CMK (cell line): ENCODE measurements at places on chromosomes 7 and 10.

GRCh38 chr7:130290745-130291144, 2.2 kb upstream of the CPA4 start:
- DNase-seq, result no peak

- DNase-seq, result peak; percentile 38
Measured at GRCh38 chr7:92448205-92448747, 994 bp downstream of the GATAD1 start.

DNA sequence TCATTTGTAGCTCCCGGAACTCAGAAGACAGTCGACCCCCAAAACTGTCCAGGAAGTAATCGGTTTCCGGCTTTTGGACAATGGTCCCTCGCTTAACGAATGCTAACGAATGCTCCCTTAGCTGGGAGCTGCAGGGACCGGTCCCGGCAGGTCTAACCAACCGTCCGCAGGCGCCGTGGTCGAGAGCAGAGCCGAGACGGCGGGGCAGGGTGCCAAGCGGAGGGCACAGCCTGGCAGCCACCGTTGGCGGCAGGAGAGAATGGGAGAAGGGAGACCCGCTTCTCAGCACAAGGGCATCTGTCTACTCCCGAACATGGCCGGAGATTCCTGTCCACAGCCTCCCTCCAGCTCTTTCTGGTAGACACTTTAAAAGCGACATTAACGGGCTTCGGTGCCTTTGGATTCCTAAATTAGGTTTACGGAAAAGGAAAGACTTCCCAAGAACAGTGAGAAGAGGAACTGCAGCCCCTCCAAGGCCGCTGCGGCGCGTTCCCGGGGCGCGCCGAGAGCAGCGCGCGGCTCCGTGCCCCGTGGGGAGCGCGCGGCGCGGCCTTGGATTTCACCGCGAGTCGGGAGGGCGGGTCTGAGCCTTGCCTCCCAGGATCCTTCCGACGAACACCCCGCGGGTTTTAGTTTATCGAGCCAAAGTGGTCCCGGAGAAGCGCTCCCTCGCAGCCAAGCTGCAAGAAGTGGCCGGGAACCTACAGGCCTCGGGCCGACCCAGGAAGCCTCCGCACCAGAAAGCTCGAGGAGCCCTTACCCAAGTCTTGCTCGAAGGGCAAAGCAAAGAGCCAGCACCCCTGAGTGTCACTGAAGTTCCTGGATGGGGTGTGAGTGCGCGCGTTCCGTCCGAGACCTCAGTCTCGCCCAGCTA, 3.6 kb upstream of the TBX20 start:
- DNase-seq, result no peak

DNA sequence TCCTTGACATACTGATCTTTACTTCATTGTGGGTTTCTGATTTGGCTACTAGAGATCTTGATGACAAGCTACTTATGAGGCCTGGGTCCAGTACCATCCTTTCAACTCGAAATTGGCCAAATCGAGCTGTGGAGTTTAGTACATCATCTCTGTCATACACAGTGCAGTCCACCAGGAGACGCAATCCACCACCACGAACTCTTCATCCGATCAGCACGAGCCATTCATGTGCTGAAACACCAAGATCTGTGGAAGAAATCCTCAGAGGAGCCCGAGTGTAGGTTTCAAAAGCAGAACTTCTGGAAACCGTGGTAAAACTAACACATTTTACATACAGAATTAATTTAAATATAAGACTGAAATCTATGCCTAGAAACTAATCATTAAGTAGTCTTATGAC, 14.2 kb downstream of the DNAJC9 start:
- no peak for DNase-seq

- DNase-seq, result no peak
Measured at GRCh38 chr10:63627881-63628296, 106.7 kb downstream of the REEP3 start.

- peak; percentile 58 for DNase-seq
Measured at GRCh38 chr7:104207731-104208420, at the start of gene ORC5. Gene ORC5 (minus strand): TSS chr7:104208013. CDS start chr7:104207904, 109 bp downstream.

DNA sequence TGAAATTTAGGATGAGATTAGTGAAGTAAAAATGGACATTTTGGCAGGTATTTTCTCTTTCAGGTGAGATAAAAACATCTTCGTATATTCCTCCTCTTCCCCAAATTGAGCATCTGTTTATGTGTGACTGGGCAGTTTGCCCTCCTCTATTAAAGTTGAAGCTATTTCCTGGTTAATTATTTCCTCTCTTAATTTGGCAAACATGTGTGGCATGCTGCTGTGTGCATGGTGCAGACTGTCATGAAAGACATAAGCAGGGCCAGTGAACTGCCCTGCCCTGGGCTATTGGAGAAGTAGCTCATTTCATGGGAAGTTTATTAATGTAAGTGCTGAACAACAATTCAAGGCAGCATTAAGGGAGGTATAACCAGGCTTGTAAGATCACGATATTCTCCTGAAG, 52.6 kb downstream of the EVX1 start:
- no peak for DNase-seq

GRCh38 chr10:18659819-18660535, 746 bp downstream of the ARL5B start:
- DNase-seq, result peak; percentile 15

GRCh38 chr7:66256281-66256680, 51.1 kb downstream of the TPST1 start:
- DNase-seq, result no peak

DNA sequence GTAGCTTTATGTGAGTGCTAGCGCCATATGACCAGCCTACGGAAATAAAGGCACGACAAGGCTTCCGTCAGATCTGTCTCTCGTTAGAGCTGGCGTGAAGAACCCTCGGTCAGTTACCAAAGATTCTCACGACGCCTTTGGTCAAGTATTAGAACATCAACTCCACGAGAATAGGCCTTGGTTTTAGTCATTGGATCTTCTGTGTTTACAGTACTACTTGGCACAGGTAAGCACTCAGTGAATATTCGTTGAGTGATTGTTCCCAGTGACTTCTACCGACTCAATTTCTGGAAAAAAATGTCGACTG, 316 bp downstream of the RBM48 start:
- DNase-seq, result no peak

DNA sequence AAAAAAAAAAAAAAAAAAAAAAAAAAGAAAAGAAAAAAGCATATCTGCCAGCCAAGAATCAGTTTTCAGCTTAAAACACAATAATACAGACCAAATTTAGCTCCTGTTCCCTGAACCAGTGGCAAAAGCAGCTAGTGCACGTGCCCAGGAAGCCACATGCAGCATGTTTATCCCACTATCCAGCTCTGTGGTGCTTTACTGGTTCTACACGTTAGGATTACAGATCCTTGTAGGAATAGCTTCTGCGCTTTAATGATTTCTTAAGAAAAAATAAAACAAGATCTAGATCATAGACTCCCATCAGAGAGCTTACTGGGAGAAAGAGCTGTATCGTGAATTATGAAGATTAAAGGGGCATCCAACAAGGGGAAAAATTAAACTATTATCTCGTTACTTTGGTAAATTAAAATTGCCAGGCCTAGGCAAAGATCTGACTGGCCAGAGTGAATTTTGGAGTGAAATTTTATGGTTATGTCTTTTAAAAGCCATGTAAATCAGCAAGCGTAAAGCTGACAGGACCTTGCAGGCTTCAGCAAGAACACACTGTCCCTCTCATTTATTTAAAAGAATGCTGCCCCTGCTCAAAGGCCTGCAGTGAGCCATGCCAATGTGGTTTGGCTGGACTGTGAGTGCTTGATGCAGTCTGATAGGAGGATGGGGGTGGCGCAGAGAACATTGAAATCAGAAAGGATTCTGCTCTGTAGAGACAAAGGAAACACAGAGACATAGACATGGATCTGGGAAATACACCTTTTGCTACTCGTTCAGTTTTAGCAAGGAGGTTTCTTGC, 177.3 kb upstream of the PHYHIPL start:
- DNase-seq, result no peak

GRCh38 chr10:120327675-120328074, 129.4 kb upstream of the PLPP4 start:
- no peak for DNase-seq

GRCh38 chr7:66110856-66111255, 3.8 kb upstream of the CRCP start:
- no peak for DNase-seq

- no peak for DNase-seq
Measured at GRCh38 chr7:158448430-158449100, 139.1 kb downstream of the PTPRN2 start.

DNA sequence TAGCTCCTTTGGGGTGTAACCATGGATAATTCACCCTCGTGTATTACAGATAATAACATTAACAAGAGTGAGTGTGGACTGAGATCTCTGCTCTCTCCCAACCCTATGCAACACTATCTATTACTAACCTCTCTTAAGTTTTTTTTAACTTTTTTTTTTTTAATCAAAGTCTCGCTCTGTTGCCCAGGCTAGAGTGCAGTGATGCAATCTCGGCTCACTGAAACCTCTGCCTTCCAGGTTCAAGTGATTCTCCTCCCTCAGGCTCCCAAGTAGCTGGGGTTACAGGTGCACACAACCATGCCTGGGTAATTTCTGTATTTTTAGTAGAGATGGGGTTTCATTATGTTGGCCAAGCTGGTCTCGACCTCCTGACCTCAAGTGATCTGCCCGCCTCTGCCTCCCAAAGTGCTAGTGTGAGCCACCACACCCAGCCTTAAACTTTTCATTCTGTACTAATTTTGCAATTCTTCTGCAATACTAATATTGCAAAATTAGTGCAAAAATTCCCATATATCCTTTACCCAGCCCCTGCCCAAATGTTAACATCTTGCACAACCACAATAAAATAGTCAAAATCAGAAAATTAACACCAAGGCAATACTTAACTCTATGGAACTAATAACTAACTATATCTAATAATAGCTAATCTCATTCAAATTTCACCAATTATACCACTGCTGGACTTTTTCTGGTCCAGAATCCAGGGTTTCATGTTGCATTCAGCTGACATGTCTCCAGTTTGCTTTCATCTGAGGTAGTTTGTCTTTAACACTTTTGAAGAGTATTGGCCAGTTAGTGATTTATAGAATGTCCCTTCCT, 66.5 kb upstream of the TCF7L2 start:
- no peak for DNase-seq

DNA sequence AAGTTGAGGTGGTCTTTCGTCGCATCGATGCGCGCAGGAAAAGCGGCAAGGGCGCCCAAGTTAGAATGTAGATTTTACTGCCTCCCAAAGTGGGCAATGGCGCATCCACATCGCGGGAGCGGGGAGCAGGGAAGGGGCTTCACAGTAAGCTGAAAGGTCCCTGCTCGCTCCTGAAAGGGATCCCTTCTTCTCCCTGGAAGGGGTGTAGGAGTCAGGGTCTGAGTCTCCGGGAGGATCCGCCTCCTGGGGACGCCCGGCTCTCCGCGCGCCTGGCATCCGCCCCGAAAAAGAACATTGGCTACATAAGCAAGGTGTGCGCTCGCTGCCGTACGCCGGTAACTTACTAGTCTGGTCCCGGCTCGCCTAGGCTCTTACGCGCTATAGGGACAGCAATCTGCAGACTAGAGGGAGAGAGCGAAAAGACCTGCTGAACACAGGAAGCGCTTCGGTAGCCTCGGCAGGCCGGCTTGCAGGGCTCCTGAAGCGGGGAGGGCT, 804 bp downstream of the UNC5B start:
- no peak for DNase-seq

DNA sequence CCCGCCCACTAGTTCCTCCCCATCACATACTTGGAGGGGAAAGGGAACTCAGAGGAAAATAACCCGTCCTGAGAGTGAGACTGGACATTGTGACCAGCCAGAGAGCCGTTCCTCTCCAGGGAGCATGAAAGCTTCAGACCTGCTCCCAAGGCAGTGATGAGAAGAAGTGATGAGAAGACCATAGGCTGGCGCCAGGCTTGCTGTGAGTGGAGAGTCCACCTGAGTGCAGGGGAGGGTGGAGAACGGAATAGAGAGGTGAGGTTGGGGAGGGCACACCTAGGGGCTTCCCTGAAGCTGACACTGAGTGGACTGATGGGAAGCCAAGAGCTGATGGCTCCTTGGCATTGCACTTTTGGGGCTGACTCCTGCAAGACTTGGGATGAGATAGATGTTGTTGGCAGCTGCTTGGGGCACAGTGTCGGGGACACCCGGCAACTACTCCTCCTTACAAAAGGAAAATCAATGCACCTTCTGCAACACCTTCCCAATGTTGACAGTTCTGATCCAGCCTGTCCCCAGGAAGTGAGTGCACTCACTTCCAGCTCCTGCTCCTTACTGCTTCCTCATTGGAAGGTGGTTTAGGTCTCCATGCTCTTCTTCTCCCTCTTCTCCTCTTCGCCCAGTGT, 79.4 kb downstream of the EMX2 start:
- no peak for DNase-seq

- no peak for DNase-seq
Measured at GRCh38 chr10:27723436-27723835, 22.2 kb downstream of the MKX start.

DNA sequence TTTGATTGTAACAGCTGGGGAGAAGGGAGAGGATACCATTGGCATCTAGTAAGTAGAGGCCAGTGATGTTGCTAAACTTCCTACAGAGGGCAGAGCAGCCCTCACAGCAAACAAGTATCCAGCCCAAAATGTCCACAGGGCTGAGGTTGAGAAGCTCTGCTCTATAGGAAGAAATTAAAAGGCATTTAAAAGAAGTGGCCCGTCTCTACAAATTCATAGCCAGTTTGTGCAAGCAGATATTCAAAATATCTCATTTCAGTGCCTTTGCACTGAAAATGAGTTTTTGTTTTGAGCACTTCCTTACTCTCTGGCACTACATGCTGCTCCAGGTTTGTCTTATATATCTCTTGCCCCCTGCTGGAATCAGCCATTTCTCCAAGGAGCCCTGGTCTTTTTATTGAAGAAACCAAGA, 330.0 kb downstream of the BBS9 start:
- no peak for DNase-seq

GRCh38 chr7:101507791-101508252, 121.3 kb downstream of the MYL10 start:
- peak; percentile 49 for DNase-seq

GRCh38 chr7:4667776-4668509, 14.2 kb upstream of the FOXK1 start:
- DNase-seq, result no peak

DNA sequence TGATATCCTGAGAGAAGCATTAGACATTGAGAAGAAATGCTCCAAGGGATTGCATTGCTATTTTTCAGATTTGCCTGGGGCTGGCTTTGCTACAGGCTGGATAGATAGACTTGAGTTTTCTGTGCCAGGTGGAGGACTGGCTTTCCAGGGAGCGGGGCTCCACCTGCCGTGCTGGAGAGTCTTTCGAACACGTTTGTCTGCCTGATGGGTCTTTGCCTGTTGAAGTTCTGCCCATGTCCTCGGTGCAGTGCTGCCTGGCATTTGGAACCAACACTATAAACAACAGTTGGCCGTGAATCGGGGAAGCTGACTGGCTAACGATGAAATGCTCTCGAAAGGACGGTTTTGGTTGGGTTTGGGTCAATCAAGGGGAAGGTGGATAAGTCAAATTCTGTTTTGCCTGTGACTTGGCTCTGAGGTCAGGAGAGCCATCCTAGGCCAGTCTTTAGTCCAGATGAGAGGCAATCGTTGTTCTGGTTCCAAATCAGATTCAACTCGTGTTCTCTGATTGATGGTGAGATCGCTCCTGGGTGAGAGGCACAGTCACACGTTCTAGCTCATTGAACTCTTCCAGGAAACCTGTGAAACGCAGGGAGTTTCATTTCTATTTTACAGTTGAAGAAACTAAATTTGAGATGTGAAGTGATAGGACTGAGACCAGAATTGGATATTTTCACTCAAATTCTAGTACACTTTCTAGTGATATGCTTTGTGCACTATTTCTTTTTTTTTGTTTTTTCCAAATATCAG, 599.0 kb downstream of the TYW1 start:
- no peak for DNase-seq

GRCh38 chr7:92513167-92513902, 15.0 kb downstream of the PEX1 start:
- DNase-seq, result no peak
